ENCODE measurements at places on chromosomes 11 and 22.

DNA sequence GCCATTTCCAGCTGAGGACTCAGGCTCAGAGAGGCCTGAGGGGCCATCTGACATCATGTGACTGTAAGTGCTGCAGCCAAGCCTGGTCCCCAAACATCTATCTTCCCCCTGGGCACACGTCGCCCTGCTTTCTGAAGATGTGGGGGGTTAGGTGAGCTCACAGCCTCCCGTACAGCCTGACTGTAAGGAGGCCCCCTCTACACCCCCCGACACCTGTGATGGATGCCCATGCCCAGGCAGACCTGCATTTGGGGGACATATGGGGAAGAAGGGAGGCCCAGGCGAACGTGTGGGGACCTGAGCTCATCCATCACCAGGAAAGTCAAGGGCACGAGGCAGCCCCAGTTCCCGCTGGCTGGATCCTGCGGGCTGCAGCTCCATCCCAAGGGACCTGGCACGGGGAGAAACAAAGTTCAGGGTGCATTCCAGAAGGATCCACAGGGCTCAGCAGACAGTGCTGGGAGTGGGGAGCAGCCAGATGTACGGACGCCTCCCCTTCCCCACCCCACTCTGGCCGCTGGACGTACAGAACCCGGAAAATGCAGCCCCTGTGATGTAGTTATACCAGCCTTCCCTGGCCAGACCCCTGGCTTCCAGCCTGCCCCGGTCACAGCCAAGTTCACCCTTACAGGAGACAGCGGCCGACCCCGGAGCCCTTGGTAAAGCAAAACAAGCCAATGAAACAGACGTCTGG, 1431.4 kb downstream of the BRD1 start:
- no peak for DNase-seq

DNA sequence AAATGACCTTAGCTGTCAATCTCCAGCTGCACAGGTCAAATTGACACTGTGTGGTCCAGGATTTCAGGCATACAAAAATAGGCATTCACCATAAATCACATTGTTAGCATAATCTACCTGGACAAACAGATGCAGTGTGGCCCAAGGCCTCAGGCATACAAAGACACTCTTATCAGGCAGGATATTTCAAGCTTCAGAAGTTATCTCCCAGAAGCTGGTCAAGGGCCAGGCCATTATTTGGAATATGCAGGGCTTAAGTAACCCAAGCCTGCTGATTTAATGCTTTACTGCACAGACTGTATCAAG, 25.5 kb upstream of the HORMAD2 start:
- no peak for DNase-seq

- no peak for DNase-seq
Observed at GRCh38 chr11:33642461-33643166, 58.0 kb downstream of the C11orf91 start.

DNA sequence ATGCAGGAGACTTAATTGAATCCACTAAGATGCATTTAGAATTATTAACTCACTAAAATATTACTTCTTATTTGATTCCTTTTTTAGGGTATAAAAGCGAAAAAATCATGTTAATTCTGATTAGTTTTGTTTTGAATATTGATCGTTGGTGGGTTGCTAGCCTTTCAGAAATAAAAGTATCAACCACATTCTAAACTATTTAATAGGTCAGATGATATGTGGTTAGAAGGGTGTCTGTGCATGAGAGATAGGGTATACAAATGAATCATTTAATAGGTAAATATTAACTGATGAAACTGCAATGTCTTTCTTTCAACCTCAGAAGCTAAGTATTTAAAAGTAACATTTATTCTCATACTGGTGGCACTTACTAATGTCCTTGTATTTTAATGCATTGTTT, 515.1 kb downstream of the CNTN5 start:
- no peak for DNase-seq

GRCh38 chr22:50500452-50500851, 7.0 kb downstream of the LMF2 start:
- no peak for DNase-seq

DNA sequence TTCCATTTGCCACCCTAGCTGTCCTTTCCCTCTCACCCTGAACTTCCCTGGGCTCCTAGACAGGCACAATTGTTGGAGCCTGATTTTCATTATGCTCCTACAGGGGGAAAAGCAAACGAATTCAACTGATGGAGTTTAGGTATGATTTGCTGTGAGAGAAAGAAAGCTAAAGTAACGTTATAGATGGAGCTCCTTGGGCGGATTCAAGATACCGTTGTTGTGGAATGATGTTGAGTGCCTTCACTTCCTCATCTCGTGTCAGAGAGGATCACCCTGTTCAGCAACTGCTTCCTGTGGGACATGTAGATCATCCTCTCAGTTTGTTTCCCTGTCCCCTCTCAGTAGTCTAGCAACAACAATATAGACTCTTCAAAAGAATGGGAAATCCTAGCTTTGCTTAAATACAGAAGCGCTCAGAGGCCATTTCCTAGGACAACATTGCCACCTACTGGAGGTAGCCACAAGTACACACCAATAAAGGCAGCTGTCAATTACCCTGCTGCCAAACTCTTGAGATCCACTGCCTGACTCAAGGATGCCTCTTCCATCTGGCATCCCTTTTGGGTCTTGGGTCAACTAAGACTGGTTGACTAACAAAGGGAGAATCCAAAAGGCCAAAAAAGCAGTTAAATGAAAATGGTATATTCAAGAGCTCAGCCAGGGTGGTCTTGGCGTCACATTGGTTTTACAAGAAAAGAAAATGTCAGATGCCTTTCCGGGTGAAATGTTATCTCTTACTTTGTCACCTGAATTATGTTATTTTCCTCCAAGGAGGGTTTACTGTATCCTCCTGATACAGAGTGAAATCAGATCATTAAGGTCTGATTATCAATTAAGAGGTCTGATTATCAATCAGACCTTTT, 13.5 kb upstream of the DTX4 start:
- no peak for DNase-seq

DNA sequence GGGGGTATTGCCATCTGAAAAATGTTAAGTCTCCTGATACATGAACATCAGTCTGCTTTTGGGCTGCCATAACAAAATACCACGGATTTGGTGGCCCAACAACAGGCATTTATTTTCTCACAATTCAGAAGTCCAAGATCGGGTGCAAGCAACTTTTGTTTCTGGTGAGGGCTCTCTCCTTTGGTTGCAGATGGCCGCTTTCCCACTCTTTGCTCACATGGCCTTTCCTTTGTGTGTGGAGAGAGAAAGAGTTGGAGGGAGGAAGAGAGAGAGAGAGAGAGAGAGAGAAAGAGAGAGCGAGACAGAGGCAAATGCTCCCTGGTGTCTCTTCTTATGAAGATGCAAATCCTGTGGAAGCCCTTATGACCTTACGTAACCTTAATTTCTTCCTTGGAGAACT, 2.5 kb upstream of the KRTAP5-2 start:
- DNase-seq, result no peak

GRCh38 chr11:81578571-81578970, 1155.1 kb downstream of the FAM181B start:
- no peak for DNase-seq

DNA sequence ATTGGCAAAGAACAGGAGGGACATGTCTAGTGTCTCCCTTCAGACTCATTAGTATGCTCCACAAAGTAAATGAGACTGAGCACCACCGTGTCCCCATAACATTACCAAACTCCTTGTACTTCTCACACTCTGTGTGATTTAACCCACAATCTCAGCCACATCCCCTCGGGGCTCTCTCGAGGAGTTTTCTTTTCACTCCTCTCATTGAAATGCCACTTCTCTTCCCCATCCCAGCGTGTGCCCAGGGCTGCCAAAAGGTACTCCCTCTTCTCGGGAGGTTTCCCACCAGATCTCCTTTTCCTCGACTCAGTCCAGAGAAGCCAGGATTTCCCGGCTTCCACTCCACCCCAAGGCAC, 1.1 kb downstream of the RBFOX2 start:
- no peak for DNase-seq

DNA sequence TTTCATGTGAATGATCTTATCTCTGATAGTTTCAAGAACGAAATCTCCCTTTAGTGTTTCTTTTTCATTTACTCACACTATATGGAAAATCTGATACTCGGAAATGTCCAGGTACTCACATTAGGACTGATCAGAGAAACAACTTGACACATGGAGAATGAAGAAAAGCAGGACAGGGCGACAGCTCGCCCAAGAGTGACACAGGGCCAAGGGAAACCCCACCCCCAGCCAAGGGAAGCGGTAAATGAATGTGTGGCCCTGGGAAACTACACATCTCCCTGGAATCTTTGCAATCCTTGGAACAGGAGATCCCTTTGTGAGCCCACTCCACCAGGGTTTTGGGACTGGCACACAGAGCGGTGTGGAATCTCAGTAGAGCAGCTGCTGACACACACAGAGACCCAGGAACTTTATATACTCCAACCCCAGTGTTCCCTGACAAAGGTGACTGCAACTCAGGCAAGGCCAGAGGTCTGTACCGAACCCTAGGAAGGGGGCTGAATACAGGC, 303.7 kb upstream of the ARHGAP42 start:
- no peak for DNase-seq

DNA sequence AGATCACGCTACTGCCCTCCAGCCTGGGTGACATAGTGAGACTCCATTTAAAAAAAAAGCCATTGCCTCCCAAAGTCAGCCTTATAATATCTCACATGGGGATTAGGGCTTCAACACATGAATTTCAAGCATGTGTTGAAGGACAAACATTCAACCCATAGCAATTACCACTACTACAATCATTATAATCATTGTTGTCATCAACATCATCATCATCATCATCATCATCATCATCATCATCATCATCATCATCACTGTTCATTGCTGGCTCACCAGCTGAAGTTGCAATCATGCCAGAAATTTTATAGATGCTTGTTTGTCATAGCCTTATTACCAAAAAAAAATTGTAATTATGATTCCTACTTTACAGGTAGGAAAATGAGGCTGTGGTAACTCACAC, 762.9 kb downstream of the METTL15 start:
- no peak for DNase-seq

- no peak for DNase-seq
Observed at GRCh38 chr11:132999516-132999915, 532.8 kb downstream of the OPCML start.

DNA sequence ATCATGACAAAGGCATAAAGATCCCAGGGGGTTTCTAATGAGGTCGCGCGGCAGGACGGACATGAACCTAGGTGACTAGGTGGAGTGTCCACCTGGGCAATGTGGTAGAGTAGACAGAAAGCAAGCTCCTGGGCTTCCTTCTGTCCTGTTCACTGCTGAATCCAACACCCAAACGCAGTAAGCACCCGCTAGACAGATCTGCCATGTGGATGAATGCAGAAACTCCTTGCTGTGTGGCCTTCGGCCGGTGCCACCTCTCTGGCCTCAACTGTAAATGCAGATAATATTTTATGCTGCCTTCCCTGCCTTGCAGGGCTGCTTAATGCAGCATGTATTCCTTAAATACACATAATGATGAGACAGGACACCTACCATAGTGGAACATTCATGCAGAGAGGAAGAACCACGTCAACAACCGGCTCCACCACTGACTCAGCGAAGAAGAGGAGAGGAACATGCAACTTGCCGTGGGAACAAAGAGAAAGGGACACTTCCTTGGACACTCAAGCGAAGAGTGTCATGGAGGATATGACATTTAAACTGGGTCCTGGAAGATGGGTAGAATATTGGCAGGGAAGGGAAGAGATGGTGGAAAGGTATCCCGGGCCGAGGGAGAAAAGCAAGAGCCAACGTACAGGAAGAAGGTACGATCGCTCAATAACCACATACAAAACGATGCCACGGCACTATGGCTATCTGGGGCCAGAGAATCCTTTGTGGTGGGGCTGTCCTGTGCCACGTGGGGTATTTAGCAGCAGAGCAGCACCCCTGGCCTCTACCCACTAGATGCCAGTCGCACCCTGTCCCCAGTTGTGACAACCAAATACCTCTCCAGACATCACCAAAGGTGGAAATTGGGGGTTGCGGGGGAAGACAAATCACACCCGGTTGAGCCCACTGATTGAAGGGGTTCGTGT, 30.8 kb downstream of the MYH9 start:
- no peak for DNase-seq

GRCh38 chr11:83475760-83476159, 189.6 kb upstream of the CCDC90B start:
- DNase-seq, result no peak

DNA sequence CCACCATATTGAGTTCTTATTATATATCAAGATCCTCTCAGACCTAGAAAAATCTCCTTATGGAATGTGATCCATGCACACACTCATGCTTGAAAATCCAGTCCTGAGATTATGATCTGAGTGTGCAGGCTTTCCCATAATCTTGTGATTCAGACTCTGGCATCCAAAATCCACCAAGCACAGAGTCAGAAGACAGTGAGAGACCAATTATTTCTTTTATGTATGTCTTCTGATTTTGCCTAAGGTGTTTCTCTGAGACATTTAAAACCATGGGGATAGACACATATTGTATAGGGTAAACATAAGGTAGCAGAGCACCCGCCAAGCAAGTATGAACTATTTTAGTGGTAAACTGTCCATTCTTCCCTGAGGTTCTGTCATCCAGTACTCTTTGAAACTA, 52.0 kb upstream of the MMP13 start:
- no peak for DNase-seq
